ENCODE measurements at places on chromosomes 2 and 18.

GRCh38 chr18:59456657-59457056 is 97.6 kb upstream of the LMAN1 start:
- DNase-seq = no peak

- no peak for DNase-seq
These were observed 559 bp downstream of the MYL12A start for GRCh38 chr18:3248062-3248657.

DNA sequence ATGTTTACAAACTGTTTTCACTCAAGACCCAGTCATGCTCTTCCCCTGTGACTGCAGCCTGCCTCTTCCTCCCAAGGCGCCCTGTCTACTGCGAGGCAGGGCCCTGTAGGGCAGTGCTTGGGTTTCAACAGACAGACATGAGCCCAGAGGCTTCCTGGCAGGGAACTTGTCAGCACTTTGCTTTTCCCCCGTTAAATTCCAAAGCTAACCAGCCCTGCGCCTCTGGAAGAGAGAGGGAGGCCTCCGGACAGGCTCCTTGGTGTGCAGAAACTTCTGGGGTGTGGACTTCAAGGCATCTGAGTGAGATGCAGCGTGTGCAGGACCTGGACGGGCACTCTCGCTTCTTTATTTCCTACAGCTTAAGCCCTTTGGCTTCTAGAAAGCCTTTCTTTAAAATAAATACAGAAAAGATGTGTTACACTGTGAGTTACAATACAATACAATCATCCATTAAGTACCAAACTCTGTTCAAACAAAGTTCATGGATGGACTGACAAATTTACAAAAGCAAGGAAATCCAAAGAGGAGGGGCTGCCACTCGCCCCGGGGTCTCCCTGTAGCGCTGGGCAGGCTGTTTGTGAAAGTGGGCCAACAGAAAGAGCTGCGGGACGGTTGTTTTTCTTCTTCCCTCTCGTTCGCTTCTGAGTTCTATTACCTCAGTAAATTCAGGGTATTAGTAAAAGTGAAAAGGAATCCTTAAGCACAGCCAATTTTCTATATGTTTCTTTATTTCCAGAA is 8.8 kb upstream of the ZNF516 start:
- no peak for DNase-seq

GRCh38 chr2:37585982-37586621 is 85.3 kb downstream of the CDC42EP3 start:
- DNase-seq = no peak

GRCh38 chr18:6397931-6398566 is 16.7 kb downstream of the L3MBTL4 start:
- DNase-seq = no peak

DNA sequence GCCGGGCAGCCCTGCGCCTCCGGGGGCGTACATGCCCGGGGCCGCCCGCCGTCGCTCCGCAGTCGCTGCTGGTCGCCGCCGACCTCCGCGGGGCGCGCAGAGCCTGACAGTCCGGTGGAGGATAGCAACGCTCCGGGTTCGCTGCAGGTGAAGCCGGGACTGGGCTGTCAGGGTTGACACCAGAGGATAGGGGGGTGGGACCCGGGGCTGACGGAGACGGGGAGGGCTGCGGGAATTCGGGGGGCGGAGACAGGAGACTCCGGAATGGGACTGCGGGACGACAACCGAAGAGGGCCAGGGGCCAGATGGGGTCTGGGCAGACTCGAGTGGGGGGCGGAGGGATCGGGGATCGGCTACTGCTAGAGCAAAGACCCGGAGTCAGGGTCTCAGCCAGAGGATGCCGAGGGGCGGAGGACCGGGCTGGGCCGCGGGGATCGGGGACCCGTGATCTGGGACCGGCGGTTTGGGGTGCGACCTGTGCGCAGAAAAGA is 403 bp downstream of the TMEM127 start:
- DNase-seq = peak; percentile 18

DNA sequence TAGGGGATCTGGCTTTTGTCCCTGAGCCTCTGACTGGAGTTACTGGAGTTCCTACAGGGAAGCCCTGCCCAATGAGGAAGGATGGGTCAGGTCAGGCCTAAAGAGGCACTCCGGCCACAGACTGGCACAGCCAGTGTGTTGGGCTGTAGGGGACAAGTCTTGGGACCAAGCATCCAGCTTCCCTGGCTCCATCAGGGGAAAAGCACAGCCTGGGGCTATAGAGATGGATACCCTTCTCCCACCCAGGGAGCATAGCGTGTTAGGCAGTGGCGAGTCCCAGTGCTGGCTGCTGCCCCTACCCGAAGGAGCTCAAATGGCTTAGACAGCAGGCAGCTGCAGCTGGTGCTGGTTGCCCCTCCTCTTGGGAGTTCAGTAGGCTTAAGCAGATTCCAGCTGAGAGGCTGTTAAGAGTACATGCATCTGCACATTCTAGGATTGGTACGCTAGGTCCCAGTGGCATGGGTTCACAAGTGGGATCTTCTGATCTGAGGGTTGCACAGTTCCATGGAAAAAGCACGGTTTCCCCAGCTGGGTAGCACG is 111.4 kb downstream of the DCDC2C start:
- DNase-seq = no peak

- DNase-seq = no peak
These were observed 57.1 kb downstream of the ZFP36L2 start for GRCh38 chr2:43169099-43169945.

DNA sequence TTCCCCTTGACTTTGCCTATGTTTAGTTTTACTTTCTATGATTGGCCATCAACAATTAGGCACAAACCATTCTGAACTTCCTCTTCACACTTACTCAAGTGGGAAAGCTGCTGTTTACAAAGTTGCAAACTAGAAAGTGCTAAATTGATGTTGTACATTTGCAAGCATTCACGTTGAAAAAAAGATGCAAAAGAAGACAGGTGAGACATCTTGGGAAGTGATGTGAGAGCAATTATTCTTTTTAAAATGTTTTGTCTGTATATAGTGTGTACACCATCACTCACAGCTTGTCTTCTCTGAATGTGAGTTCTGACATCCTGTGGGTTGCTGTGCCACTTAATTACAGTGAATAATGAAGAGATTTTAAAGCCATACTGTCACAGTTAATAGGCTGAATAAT is 874.1 kb upstream of the LRATD1 start:
- no peak for DNase-seq

DNA sequence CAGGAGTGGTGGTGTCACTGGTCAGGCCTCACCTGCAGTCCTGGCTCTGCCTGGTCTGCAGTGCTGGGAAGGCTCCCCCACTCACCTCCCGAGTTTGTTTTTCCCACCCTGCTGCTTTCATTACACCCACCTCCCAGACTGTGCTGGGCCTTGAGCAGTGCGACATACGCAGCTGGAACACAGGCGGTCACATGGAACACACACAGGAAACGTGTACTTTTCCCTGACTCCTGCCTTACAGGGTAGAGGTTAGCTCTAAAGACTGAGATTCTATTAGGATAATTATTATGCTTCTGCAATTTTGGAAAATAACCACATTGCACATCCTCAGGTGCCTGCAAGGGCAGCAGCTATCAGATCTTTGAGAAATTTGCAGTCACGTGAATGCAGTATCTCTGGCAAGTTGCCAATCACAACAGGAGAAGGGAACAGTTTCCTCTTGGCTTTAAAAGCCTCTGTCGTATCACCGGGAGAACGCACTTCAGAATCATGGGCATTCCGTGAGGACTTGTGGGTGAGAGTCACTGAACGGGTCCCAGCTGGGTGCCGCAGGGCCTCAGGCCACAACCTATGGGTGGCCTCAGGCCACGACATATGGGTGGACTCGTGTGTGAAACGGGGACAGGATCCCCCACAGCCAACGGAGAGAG is 136.5 kb downstream of the ZNF236 start:
- DNase-seq = no peak

DNA sequence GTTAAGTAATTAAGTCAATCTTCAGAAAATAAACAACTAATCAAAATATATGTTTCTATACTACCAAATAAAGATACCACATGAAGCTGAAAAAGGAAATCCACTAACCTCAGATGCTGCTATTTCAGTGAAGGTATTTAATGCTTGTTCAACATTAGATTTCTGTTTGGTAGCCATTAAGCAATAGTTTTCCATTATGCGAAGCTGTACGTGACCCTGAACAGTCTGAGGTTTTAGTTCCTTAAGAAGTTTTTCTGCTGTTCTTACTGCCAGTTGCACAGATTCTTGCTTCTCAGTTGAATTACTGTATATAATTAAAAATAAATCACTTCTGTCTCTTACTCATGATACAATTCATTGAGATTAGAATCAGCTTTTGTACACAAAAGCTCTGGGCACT is 65.4 kb downstream of the TTC21B start:
- no peak for DNase-seq

DNA sequence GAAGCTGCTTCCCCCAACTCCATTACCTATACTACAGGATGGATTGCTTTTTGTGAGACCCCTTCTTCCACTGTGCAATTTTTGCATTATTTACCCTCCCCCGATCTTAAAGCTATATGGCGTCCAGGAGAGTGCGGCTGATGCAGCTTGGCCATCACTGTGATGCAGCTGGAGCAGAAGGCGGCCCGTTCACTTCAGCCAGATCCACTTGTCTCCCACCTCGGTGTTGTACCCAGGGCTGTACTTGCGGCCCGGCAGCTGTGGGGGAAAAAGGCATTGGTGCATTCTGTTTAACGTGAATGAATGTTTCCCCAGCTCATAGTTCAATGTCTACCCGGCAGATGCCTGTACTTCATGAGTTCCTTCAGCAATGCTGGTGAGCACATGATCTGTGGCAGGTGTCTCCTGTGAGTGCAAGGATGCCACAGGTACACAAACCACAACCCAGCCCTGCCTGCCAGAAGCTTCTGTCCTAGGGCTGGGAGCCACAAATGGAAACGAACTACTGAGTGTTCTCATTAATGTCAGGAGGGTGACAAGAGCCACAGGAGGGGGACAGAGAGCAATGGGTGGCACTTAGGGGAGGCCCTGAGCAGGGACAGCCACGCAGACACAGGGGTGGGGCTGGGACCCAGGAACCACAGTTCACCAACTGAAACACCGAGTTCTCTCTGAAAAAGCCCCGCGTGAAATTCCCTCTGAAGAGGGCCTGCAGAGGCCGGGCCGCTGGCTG is 64.0 kb downstream of the NDUFA10 start:
- DNase-seq = no peak

DNA sequence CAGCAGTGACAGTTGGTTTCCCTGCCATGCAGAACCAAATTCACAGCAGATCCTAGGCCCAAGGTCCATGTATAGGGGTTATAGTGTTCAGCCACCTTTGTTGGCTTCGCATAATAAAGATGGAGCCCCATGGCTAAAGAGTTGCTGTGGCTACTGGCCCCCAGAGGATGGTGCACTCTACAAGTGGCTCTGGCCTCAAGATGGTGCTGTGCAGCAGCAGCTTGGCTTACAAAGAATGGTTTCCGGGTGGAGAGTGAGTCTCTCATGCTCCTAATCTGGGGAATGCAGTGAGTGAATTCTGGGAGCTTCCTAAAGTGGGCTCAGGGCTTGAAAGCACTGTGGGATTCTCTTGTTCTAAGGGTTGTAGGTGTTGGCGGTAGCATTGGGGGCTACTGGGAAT is 1199.7 kb downstream of the CNTNAP5 start:
- no peak for DNase-seq

DNA sequence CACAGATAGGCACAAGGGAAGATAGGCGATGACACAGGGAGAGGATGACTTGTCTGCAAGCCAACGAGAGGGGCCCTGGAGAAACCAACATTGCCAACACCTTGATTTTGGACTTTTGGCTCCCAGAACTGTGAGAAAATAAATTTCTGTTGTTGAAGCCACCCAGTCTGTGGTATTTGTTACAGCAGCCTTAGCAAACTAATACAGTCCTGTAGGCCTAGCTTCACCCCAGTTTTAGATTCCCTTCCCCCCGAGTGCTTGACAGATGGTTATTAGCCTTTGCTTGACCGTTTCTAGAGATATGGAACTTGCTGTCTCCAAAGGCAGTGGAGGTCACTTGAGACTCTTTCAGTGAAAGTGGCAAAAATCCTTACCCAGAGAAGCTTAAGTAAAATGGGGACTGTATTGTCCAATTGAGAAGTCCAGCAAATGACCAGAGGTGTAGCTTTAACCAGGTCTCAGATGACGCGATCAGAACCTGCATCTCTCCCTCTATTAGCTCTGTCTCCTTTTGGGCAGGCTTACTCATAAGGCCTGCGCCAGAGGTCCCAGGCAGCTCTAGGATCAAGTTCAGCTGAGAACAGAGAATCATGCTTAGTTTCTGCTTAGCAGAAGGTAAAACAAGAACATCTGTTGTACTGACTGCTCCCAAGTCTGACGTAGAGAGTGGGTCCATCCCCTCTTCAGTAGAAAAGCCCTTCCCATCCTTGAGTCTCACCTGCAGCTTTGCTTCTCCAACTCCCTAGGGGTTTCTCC is 50.4 kb downstream of the MFSD6 start:
- no peak for DNase-seq

DNA sequence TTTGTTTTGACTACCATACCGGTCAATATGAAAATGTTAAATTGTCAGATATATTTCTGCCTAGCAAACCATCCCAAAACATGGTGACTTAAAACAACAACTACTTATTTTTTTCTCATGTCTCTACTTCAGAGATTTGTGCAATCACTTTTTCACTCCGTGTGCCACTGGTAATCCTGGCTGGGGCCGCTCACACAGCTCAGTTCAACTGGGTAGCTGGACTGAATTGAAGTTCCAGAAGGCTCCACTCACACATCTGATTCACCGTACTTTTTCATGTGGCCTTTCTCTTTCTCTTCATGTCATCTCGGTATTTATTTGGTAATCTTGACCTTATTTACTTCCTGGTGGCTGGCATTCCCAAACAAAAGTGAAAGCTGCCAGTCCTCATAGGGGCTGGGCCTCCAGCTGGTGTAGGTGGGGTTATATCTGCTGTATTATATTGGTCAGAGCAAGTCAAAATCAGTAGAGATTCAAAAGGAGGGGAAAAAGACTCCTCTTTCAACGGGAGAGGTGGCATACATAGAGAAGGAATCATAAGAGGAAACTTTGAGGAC is 513.9 kb upstream of the NXPH2 start:
- DNase-seq = no peak

GRCh38 chr2:201644001-201644400 is 698 bp upstream of the TMEM237 start:
- no peak for DNase-seq

GRCh38 chr2:286774-287392 is 1.0 kb downstream of the ALKAL2 start:
- no peak for DNase-seq

DNA sequence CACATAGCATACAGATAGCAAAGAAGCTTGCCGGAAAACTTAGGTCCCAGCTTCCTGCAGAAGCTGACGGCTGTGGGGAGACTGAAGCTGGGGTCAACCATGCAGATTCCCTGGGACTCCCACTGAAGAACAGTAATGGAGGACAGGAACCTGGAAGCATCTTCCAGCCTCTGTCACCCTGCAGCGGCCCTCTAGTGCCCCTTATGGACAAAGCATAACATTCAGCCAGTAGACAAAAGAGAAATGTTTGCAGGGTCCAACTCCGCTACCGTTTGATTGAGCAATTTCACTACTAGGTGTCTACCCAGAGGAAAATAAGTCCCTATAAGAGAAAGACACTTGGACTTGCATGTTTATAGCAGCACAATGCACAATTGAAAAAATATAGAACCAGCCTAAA is 460.6 kb downstream of the CNTNAP5 start:
- no peak for DNase-seq

GRCh38 chr2:5740053-5740452 is 47.9 kb downstream of the SOX11 start:
- DNase-seq = no peak

Measured in activated CD4-positive, alpha-beta T cell treated with anti-CD3 and anti-CD28 coated beads, Interleukin-2, amount 50 U/mL, for 24 hours (primary cell).